ENCODE measurements at places on chromosomes 7 and 10.

DNA sequence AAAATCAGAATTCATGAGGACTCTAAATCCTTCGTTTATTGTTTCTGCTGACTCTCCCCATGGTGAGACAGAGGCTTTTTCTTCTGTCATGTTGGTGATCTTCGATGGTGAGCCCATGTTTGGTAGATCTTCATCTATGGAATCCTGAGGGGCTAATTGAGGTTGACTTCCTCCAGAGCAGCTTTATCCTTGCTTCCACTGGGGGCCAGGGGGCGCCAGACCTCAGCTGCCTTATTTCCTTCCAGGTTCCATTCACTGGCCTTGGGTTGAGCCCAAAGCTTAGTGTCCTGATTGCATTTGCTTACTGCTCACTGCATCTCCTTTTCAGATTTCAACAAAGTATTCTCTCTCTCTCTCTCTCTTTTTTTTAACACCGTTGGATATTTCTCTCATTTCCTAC, 80.7 kb downstream of the GCC1 start:
- no peak for DNase-seq

DNA sequence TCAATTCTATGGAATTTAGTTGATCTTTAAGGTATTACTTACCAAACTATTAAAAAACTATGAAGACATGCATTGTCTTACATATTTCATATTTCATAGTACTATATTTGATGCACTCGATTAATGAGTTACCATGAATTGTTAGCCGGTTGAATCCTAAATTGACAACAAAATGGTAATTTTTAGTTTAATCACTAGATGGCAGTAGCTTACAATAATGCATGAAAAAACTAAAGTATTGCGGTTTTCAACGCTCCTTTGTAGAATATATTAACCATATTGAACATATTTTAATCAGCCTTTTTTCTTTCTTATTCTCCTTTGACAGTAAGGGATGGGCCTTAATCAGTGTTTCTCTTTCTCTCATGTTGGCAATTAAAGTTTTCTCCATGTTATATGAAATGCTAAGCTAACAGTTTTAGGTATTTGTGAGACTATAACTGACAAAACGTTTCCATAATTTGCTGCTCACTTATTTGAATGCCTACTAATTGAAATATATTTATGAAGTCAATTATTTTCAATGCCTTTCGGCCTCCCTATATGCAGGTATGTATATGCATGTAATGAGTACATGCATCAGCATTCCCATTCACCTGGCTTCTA, 48.5 kb upstream of the ARL4A start:
- DNase-seq = peak; percentile 32

- no peak for DNase-seq
Observed at GRCh38 chr7:81624021-81624592, 145.7 kb downstream of the HGF start.

GRCh38 chr10:12614177-12614995, 265.0 kb downstream of the CAMK1D start:
- DNase-seq = no peak

- DNase-seq = peak; percentile 43
Observed at GRCh38 chr7:100563809-100564400, 9.8 kb downstream of the SAP25 start.

GRCh38 chr7:92671505-92672169, 81.4 kb upstream of the FAM133B start:
- peak; percentile 21 for DNase-seq

GRCh38 chr7:76346097-76346496, 12.7 kb downstream of the YWHAG start:
- no peak for DNase-seq

DNA sequence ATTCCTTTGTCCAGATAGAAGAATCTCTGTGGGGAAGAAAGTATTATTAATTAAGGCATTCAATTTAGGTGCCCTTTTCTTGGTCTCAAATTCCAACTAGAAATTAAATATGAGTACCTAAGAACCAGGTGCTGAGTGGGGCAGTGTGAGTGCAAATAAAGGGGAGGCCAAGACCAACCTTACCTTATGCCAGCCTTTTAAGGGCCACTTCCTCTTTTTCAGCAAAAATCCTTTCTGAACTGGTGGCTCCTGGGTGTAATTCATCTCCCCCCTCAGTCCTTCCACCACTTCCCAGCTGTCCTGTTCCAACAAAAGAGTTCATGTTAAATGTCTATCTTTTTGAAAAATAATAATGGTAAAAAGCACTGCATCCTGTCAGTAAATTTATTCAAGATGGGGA, 108.2 kb downstream of the OSBPL3 start:
- no peak for DNase-seq

GRCh38 chr7:117190104-117190503, 132.8 kb downstream of the WNT2 start:
- no peak for DNase-seq

- DNase-seq = peak; percentile 47
Observed at GRCh38 chr10:9302140-9302746, 1247.8 kb downstream of the GATA3 start.

DNA sequence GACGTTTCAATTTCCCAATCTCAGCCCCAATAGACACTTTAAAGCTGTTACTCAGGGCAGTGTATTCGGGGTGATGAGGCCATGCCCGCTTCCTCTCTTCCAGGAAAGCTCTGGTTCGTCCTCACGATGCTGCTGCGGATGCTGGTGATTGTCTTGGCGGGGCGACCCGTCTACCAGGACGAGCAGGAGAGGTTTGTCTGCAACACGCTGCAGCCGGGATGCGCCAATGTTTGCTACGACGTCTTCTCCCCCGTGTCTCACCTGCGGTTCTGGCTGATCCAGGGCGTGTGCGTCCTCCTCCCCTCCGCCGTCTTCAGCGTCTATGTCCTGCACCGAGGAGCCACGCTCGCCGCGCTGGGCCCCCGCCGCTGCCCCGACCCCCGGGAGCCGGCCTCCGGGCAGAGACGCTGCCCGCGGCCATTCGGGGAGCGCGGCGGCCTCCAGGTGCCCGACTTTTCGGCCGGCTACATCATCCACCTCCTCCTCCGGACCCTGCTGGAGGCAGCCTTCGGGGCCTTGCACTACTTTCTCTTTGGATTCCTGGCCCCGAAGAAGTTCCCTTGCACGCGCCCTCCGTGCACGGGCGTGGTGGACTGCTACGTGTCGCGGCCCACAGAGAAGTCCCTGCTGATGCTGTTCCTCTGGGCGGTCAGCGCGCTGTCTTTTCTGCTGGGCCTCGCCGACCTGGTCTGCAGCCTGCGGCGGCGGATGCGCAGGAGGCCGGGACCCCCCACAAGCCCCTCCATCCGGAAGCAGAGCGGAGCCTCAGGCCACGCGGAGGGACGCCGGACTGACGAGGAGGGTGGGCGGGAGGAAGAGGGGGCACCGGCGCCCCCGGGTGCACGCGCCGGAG, 2.6 kb downstream of the GJD4 start:
- DNase-seq = no peak

DNA sequence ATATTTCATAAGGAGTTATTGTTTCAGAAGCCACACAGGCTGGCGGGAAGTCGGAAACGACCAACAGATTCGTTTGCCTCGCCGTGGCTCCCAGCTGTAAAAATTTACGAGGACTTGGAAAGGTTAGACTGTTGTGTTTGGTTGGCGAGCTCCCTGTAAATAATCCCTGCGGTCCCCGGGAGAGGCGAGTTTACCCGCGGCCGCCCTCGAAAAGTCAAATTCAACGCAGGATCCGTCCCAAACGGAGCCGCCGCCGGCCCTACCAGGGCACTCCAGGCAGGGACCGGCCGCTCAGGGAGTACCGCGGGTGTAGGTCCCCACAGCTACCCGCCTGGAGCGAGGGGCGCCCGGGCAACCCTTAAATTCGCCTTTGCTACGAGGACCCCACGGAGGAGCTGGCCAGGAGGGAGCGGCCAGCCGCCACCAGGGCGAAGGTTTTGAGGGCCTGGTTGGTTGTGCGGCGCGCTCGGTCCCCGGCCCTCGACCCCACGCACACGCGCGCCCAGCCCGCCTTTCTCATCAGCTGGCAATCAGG, 726 bp upstream of the HOXA9 start:
- no peak for DNase-seq

- DNase-seq = no peak
Observed at GRCh38 chr7:94787285-94787684, 120.1 kb upstream of the PPP1R9A start.

DNA sequence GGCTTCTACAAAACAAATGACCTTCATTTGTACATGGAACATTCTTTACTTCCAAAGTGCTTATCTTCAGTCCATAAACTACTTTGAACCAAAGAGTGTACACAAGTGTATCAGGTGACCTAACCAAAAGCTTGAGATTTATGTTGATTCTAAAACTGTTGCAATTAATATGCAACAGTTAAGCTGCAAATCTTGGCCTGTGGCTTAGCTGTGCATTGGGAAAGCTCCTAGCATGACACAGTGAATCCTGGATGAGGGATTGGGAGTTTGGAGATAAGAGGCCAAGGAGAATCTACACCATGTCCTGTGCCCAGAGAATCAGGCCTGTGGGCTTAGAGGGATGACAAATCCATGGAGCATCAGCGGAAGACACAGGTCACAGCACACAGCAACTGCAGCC, 105.2 kb upstream of the GSDME start:
- DNase-seq = no peak

DNA sequence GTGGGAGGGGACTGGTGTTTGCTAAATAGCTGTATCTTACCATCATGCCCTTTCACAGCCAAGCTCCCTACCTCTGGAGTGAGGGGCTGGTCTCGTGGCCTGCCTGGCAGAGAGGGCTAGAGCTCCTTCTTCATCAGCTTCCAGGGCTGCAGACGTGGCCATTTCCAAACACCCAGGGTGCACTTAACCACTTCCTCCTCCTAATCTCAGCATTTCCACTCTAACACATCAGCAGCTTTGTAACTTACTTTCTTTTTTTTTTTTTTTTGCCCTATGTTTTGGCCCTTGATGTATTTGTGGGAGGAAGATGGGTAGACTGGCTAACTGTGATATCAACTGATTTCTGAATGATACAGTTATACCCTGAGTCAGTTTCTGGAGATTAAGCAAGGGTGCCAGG, 27.4 kb downstream of the LRRC4 start:
- DNase-seq = no peak

DNA sequence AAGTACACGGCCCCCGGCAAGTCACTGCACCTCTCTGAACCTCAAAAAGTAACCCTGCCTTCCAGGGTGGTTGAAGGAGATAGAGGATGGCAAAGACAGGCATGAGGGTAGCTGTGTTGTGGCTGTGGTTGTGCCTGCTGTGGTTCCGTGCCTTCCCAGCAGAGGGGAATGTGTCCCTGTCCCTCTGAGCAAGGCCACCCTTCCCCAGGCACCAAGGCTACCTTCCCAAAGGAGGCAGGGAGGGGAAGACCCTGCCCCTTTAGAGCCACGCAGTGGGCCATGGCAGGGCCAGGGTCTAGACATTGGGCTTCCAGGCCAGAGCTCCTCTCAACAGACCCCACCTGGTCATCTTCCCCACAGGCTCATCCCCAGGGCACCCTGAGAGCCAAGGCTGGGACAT, 18.8 kb downstream of the CRHR2 start:
- DNase-seq = no peak

DNA sequence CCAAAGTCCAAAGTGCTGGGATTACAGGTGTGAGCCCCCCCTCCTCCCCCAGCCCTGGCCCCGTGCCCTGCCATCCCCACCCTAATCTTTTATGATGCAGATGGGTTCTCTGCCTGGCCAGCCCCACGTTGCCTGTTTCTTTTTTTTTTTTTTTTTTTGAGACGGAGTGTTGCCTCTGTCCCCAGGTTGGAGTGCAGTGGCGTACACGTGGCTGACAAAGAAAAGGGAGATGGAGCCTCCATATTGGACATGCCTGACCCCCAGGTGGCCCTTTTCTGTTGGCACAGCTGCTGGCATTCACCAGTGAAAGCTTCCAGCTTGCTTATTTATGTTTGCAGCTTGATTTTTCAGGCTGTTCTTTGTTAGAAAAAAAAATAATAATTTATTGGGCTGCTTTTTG, 235.3 kb downstream of the CCDC3 start:
- DNase-seq = no peak
